ENCODE measurements at places on chromosomes 2 and 18.
A peak's percentile ranks its signal among the peaks of the same experiment; 100 is the strongest.

DNA sequence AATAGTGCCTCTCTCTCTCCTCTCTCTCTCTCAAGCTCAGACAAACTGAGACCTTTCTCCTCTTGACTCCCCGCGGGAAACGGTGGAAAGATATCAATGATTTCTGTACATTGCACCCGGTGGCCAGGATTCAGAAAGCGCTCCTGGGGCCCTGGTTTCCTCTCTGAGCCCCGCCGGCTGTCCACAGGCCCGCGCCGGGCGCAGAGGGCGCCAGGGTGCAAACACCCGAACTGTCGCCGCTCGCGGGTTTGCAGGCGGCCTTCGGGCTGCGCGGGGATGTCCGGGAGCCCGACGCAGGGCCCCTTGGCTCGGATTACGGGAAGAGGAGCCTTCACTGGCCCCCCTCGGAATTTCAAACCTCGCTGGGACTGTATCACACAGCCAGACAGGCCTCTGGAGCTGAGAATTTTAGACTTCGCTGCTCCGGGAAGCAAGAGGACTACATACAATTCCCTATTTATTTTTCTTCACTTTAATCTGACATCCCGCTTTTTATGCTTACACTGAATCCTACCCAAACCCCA lies 5.2 kb upstream of the EN1 start:
- no peak for DNase-seq

DNA sequence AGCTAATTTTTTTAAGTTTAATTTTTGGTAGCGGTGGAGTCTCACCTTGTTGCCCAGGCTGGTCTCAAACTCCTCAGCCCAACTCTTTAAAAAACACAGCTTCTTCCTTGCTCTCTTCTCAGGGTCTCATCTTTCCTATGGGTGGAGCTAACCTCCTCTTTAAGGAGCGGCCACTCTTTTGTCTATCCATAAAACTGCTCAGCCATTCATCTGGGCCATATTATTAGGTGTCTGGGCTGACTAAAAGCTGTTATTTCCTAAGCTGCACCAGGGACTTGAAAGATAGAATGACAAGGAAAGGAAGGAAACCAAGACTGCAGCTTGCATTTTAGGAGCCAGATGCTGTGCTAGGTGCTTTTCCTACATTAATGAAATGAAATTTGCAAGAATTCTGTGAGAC lies 35.8 kb upstream of the THOC1 start:
- no peak for DNase-seq

DNA sequence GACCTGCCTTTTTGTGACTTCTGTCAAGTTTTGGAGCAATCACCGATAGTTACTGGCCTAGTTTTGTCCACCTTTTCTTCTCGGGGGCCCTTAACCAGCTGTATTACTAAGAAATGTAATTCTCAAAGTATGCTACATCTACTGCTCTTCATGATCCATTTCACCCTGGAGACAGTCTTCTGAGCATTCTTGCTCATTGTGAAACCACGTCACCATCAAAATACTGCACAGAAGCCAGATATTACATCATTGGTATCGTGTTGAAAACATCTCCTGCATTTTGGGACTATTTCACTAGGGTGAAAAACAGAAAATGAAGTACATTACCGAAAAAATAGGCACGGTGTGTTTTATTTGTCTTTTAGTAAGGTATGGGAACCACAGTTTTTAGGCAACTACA lies 11.7 kb downstream of the LYPD6B start:
- DNase-seq = peak; percentile 28

- DNase-seq = no peak
Measured at GRCh38 chr2:174054926-174055325, 89.8 kb upstream of the SP3 start.

DNA sequence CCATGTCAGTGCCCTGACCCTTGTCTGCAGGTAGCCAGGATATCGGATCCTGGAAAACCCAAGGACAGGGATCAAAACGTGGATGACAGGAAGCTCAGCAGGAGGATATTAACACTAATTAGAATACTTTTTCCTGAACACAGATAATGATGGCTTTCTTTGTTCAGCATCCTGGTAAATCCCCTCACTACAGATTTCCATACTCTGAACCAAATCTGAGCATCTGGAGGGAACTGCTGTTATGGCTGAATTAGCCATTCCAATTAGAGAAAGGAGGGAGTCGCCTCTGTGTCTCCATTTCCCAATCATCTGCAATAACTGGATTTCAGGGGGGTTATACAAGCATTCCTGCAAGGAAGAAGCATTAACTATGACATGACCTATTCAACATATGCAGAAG lies 24.4 kb downstream of the CXCR4 start:
- no peak for DNase-seq

- DNase-seq = no peak
Measured at GRCh38 chr2:111121828-111122630, 1.3 kb downstream of the BCL2L11 start.

DNA sequence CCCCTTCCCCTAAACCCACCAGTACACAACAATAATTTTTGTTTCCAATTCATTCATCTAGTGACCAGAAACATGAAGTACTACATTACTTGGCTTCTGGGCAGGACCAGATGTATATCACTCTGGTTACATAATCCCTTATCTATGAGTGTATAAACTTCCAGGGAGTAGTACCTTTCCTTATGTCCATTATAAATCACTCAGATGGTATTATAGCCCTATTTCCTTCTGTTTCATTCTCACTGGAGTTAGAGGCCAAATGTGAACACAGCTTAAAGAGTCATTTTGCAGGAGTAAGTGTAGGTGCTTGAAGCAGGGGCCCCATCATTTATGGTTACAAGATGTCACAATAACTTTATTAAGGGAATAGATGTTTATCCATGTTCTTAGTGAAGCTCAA lies 894.4 kb upstream of the NXPH2 start:
- no peak for DNase-seq

DNA sequence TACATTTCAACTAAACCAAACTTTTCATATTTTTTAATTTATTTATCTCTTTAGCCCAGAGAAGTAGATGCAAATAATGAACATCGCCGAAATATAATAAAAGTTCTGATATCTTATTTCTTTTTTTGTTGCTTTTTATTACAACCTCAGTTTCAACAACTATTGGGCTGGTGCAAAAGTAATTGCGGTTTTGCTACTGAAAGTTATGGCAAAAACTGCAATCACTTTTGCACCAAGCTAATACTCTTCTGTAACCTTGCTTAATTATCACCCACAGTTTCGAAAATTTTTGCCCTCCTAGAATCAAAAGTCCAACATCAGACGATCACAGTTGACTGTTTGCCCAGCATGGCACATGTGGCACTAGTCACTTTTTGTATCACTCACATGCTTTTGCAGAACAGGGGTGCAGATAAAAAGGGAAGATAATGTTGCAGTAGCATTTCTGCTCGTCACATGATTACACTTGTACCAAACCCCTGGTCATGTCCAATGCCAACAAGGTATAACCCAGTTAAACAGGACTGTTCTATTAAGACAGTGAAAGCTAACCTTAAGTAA lies 242.4 kb upstream of the GALNT5 start:
- no peak for DNase-seq

- DNase-seq = peak; percentile 88
Measured at GRCh38 chr18:63311118-63312018, 8.2 kb downstream of the BCL2 start.

DNA sequence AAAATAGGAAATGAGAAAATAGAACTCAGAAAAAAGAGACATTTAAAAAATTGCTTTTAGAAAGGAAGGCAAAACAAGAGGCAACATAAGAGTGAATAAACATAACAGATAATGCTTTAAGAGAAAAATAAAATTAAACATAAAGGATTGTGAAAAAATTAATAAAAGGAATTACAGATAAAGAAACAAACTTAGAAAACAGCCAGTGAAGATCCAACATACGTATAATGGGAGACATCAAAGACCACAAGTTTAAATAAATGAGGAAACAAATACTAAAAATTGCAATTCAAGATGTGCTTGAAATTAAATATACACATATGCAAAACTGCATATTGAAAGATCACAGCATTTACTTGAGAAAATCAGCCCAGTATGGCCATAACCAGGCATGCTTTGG lies 448.9 kb downstream of the NBAS start:
- DNase-seq = no peak

DNA sequence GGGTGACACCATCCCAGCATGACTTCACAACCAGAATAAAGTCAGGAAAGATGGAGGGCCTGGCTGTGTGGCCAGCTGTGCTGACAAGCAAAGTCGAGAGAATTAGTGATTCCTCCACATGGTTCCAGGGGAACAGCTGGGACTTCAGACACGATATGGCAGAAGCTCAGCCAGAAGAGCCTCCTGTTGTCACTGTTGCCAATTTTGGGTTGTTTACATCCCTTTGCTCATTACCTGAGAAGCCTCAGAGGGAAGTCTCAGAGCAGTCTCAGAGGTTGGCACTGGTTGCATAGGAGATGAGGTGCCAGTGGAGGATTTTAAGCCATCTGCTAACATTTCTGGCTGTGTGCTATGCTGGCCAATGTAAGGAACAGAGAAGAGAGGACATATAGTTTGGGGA lies 16.0 kb downstream of the LINC00305 start:
- no peak for DNase-seq

DNA sequence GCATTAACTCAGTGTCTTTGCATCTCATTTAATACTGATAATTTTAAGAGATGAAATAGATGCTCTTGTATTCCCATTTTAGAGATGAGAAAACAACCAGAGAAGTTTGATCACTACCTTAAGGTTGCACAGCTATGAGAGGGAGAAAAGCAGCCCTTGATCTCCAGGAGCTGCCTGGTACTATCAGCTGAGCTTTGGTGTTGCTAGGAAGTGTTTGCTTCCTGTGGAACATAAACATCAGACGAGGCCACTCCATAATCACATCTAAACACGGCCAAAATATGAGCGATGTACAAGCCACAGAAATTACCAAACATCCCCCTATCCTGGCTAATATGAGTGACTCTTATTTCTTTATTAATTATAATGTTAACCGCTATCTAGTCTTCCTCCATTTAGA lies 620 bp upstream of the WDFY1 start:
- no peak for DNase-seq

DNA sequence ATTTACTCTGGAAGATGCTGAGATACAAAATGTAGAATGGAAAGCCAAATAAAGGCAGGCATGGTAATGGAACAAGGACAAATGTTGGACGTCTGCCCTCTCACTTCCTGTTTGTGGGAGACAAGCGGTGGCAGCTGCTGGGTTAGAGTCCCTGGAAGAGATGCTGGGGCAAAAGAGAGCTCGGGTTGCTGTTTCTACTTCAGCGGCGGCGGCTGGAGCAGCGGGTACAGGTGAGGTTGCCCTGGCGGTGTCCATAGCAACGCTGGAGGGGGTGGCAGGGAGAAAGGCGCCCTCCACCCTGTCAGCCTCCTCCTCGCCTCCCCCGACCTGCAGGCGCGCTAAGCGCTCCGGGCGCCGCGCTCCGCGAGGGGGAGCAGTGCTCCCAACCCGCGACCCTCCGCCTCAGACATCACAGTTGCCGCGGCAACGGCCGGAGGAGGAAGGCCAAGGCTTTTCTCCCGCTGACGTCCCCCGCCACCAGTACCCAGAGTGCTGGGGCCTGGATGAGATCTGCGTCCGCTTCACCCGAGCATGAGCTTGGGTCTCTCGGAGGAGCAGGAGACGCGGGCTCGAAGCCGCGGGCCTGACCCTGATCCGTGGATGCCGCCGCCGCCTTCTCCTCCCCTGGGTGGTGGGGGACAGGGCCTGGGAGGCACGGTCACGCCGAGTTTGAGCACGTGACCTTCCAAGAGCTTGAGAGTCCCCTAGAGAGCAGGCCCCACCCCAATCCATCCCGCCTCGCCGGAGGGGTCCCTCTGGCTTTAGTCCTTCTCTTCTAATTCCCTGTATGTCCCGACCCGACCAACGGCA lies 65.6 kb downstream of the NOL4 start:
- DNase-seq = no peak

DNA sequence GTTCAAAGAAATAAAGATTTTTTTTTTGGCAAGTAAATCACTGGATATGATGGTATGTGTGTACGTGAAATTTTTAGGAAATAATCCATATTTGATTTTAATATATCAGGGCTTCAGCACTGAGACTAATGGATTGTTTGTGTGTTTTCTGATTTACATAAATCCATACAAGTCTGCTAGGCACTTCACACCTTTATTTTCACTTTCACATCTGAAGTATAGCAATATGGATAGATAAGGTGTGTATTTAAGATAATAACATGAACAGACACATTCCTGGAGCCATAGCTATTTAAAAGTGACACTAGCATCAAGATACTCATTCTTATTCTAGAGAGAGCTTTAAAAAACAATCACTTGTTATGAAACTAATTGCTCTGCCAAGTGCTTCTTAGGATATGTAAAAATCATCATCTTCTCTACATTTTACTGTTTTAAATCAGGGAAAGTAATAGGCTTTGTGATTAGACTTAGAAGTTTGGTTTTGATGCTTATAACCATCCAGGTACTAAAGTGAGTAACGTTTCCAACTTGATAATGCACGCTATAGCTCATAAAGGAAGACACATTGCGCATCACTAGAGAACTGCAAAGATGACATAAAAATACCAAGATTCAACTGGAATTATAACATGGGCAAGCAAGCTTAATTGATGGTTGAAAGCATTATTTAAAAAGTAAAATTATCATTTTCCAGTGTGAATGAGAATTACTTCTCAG lies 208.9 kb downstream of the ZEB2 start:
- no peak for DNase-seq

GRCh38 chr18:7000484-7001096 lies 117.0 kb downstream of the LAMA1 start:
- no peak for DNase-seq

- no peak for DNase-seq
Measured at GRCh38 chr2:222532315-222532714, 108.0 kb downstream of the SGPP2 start.

DNA sequence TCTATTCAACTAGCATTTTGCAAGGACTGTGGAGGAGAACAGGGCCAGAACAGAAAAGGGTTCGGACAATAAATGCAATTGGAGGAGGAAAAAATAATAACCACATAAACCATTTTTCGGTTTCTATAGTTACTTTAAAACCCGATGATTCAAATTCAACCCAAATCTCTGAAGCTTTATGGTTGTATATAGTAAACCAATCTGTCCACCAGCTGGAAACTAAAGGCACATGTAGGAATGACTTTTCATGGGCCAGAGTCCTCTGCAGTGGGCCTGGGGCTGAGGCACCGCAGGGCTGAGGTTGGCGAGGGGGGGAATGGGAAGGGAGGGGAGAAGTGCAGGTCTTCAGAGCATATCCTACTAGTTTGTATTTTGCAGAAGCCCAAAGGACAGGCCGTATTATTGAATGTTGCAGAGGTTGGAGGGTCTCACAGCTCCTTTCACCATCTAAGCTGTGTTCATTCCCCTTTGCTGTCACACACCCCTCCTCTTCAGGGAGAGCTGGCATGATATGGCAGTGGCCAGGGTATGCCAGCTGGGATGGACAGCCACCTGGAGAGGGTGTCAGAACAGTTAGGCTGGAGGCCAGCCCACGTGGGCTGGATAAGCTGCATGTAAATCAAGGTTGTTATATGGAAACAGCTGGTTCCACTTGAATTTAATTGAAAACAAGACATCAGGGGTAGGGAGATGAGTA lies 267.1 kb downstream of the PRKCE start:
- DNase-seq = no peak

All from GM12878 (cell line).